ENCODE measurements at places on chromosomes 16 and 17. TPM values are rescaled to one million over a fixed set of nuclear protein-coding genes. Genes with fewer than 3 reads are reported as not detected.
A peak's percentile ranks its signal among the peaks of the same experiment; 100 is the strongest.

The MT2A gene
- total RNA-seq: 1,404 TPM

The TP53TG3B gene
- total RNA-seq: not detected

The SEPHS2 gene
- total RNA-seq: 5.1 TPM

The ZNF747 gene
- 13.3 TPM for total RNA-seq

DNA sequence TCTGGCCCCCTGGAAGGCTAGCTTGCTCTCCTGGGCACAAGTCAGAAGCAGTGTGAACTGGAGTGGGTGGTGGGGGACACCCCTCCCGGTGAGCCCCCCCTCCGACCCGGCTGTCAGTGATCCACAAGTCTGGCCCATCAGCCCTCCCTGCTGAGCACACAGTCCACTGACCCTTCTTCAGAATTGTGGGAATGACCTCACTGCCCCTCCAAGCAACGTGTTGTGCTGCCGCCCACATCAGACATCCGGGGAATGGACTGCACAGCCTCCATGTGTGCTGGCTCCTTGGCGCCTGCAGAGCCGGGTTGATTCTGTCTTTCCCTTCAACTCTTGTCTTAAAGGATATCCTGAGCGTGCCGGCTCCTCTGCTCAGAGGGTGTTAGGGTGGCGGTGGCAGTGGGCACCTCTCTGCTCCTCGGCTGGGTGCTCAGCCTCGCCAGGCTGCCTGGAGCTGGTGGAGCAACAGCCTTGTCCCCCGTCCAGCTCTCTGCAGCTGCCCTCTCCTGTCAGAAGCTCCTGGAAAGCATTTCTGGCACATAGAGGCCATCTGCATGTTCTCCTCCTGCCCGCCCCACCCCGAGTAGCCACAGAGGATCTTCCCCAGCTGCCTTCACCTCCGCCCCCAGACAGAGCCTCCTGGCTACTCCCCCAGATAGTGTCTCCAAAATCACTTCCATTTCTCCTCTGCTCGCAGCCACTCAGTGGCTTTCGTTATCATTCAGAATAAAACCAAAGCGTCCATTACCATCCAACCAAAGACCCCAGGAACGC lies 19.8 kb downstream of the NPTX1 start:
- DNase-seq: peak; percentile 85

DNA sequence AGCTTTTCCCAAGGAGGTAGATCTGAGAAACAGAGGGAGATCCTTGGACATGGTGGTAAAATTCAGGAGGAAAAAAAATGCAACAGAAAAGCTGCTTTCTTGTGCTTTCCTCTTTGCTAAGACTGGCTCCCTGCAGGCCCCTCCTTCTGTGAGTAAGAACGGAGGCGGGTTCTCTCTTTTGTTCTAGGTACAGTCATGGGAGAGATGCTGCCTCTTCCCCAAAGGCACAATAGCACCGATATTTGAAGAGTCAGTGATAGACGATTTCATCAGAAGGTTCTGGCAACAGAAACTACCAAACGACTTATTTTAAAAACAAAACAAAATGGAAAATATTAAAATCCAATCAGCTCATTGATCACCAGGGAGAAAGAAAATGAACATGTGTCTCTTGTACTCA lies 32.6 kb upstream of the KIFC3 start:
- no peak for DNase-seq

- DNase-seq: peak; percentile 25
These were observed 30.6 kb downstream of the CDRT15 start for GRCh38 chr17:14205992-14206461.

DNA sequence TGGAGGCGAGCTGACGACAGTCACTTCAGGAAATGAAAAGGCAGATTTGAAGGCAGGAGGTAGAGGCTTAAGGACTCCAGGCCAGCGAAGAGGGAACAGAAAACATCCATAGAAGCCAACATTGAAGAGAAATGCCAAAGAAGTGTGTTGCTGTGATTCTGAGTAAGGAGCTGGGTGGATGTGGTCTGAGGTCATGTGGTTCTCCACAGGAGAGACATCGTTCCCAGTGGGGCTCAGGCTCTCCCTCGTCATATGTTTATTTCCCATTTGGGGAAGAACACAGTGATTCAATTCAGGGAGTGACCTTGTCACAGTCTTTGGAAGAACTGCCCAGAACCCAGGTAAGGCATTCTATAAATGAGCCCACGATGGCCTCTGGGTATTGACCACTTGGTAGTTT lies 6.6 kb upstream of the PMP22 start:
- peak; percentile 45 for DNase-seq

The ARSG gene
- 1.3 TPM for total RNA-seq

DNA sequence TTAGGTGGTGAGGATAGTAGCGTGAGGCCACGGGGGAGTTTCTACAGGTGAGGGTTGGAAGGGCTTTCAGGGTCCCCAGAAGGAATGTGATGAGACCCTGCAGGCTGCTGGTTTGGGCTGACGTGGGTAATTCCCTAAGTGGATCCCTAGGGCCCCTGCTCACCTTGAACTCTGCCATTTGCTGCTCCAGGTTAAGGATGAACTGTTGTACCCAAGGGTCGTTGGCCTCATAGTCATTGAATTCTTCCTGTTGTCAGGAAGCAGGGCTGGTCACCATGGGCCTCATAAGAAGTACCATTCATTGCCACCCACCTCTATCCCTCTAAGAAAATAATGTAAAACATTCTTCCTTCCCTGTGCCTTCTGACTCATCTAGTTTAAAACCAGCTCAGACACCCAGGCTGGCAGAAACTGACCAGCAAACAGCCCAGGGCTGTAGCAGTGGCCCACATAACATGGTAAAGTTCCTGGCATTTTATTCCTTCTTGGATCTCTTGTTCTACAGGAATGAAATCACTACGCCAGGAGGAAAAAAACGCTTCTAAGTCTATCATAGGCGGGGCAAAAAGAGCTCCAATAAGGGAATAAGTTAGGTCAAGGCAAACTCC lies 27.6 kb downstream of the FCSK start:
- peak; percentile 40 for DNase-seq

DNA sequence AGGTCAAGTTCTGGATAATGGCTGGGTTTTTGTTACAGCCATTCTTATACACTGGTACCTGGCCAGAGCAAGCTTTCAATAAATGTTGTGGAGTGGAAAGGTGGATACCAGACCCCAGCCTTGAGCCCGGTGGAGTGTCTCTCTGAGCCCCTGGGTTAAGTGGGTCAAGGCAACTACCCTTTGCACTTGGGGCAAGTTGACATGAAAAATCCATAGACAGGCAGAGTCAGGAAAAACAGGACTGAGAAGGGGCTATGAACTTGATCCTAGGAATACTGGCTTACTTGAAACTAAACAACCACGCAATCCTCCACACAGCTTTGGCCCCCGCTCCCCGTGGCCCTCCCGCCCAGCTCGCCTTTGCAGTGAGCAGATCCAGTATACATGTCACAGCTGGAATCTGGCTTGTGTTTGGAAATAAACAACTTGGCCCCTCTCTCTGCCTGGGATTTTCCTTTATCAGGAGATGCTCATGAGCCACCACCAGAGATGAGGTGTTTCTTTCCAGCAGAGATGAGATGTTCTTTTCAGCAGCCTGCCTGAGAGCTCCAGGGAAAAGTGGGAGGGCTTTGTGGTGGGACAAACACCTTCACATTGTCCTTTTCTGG lies 65.9 kb downstream of the KSR1 start:
- DNase-seq: no peak

- DNase-seq: no peak
These were observed 744 bp upstream of the METRNL start for GRCh38 chr17:83078378-83079351.

GRCh38 chr16:83305092-83305491 lies 502.7 kb upstream of the HSBP1 start:
- peak; percentile 85 for DNase-seq

GRCh38 chr16:69781118-69781517 lies 19.0 kb downstream of the WWP2 start:
- DNase-seq: no peak

The KRT40 gene
- not detected for total RNA-seq

- DNase-seq: no peak
These were observed 53.0 kb upstream of the RPL38 start for GRCh38 chr17:74150428-74151025.

- DNase-seq: no peak
These were observed 17.3 kb downstream of the FAM83G start for GRCh38 chr17:18987230-18987610.

DNA sequence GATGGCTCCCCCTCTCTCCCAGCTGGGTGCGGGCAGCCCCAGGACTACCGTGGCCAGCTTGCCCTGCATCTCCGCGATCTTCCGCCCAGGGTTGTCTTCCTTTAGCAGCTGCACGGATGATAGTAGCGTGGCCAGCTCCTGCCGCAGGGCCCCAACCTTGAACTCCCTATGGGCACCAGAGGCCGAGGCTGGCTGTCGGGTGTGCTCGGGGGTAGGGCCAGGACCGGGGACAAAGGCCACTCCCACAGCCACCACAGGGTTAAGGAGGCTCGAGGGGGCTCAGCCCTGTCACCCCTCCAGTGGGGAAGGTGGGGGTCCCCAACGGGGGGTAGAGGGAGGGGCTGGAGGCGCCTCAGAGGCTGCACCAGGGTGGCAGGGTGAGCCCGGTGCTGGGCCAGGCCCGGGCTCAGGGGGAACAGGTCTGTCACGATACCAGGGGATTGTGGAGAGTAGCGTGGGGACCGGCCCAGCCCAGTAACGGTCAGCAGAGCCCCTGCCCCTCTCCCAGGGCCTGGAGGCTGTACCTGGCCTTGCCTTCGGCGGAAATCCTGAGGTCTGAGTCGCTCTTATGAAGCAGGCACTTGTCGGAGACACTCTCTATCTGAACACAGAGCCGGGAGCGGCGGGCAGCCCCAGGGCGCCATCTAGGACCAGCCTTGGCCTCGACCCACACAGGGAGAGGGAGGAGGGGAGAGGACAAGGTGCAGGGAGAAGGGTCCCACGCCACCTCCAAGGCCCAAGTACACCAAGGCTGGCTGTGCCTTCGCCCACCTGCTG lies 5.2 kb downstream of the PERCC1 start:
- DNase-seq: no peak

DNA sequence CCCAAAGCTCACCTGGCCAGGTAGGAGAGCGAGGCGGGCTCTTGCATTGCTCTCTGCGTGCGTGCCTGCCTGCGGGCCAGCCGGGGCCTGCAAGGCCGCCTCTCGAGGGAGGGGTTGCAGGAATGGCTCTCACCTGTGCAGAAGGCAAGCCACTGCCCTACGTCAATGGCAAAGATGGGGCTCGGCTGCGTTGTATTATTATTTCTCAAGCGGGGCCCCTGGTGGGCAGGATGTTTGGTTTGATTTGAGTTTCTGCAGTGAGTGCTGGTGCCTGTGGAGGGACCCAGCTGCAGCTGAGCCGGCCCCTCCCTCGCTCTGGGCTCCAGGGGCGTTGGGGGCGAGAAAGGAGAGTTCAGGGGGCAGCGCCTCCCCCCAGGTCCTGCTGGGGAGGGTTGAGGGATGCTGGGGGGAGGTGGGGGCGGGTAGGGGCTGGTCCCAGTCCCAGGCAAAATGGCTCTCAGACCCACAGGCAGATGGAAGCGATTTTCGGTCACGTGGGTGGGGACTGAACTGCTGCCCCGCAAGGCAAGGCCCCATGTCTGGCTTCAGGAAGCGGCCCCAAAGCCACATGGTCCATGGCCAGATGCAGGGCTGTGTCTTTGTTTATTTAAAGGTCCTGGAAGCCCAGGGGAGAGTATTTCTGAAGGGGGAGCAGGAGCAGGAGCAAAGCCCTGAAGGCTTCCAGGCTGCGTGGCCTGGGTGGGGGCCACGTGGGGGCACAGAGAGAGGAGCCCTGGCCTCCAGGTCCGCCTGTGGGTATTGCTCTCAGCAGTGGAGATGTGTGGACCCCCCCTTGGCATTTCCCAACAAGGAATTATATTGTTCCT lies 338.8 kb downstream of the SEC14L1 start:
- no peak for DNase-seq

DNA sequence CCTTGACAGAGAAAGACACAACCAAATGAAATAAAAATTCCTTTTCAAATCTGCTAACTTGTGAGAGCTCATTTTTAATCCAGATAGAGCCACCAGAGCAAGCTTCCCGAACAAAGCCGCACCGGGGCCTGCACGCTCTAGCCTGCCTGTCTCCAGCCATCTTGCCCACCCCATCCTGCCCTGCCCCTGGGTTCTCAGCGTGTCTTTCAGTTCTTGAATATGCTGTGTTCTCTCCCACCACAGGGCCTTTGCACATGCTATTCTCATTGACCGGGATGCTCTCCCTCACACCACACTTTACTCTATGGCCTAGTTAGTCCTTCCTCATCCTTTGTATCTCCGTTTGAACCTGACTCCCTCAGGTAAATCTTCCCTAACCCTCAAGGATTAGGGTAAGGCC lies 14.7 kb downstream of the SMIM5 start:
- no peak for DNase-seq

DNA sequence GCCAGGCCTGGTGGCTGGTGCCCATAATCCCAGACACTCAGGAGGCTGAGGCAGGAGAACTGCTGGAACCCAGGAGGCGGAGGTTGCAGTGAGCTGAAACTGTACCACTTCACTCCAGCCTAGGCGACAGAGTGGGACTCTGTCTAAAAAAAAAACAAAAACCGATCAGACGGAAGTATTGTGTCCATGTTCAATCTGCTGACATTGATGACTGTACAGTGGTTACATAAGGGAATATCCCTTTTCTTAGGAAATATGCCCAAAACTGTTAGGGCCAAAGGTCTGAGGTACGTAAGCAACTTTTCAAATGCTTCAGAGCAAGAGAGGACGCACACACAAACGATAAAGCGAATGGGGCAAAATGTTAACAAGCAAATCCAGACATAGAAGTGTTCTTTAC lies 69.8 kb upstream of the DNAH17 start:
- no peak for DNase-seq

The DLX4 gene
- 0.06 TPM for total RNA-seq

The RAB34 gene
- 396 TPM for total RNA-seq

- peak; percentile 49 for DNase-seq
These were observed 7.3 kb downstream of the ARHGAP27 start for GRCh38 chr17:45425125-45425983.

The CIITA gene
- total RNA-seq: 1.1 TPM

DNA sequence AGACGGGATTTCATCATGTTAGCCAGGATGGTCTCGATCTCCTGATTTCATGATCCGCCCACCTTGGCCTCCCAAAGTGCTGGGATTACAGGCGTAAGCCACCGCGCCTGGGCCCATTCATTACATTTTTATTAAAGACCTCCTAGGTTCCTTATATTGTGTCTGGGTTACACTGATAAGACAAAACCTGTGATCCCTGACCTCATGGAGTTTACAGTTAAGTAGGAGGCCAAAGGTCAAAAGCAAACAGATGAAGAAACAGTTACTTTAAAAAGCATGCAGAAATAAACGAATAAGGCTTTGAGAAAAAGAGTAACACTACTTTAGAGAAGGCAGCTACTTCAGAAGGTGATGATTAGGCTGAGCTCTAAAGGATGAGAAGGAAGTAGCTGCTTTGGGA lies 14.9 kb upstream of the HLF start:
- no peak for DNase-seq

- no peak for DNase-seq
These were observed 2.9 kb downstream of the RPL38 start for GRCh38 chr17:74206332-74206818.

DNA sequence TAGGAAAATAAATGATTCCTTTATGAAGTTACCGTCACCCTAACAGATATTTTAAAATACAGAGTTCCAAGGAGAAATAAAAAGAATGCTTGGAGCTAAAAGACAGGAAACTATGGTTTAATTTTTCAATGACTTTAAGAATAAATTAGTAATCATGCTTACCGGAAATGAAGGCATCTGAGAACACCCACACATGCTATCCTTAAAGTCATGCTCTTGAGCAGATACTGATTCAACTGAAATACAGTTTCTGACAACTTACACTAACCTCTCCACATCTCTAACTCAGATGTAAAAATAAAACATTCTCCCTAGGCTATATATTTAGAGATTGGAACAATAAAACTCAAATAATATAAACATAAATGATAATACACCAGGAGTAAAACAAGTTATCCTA lies 7.8 kb downstream of the PSMD12 start:
- DNase-seq: no peak

The SLC6A2 gene
- total RNA-seq: not detected

Data from LHCN-M2 (cell line).